ENCODE measurements at places on chromosomes 11 and 22.
A peak's percentile ranks its signal among the peaks of the same experiment; 100 is the strongest.

DNA sequence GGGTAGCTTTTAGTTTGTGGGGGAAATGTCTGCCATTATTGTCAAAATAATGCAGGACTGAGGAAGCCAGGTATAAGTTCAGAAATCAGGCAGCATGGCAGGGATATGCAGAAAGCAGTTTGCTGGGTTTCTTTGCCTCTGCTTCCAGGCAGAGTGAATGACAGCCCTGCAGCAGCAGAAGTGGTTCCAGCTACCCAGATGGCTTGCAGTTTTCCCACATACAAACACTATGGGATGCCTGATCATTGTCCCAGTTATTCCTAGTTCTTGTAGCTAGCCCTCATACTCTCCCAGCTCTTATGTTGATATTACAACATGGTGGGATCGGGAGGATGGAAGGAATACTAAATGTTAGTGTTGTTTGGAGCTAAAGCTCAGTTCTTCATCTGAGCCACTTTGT, 2.8 kb upstream of the DIXDC1 start:
- no peak for DNase-seq

GRCh38 chr11:36736103-36736502, 138.1 kb upstream of the RAG2 start:
- no peak for DNase-seq

GRCh38 chr11:11316651-11317230, 36.3 kb downstream of the CSNK2A3 start:
- no peak for DNase-seq

- DNase-seq, result peak; percentile 67
These were observed 20.4 kb upstream of the GNB1L start for GRCh38 chr22:19875061-19875530.

DNA sequence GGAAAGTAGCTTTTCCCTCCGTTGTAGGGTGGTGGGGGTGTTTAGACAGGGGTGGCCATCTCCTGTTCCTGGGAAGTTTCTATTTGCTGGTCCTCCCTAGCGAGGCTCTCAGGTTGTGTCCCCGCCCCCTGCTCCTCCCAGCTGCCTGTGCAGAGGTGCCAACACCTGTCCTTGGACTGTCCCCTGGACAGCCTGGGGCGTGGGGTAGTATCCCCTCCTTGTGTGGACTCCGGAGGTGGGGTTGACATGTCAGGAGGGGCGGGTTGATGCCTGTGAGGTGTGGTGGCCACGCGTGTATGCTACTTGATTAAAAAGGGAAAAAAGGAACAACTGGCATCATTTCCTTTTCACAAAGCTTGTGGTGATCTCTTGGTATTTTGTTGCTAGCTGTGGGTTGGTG, 14.3 kb upstream of the RANBP1 start:
- DNase-seq, result peak; percentile 75

DNA sequence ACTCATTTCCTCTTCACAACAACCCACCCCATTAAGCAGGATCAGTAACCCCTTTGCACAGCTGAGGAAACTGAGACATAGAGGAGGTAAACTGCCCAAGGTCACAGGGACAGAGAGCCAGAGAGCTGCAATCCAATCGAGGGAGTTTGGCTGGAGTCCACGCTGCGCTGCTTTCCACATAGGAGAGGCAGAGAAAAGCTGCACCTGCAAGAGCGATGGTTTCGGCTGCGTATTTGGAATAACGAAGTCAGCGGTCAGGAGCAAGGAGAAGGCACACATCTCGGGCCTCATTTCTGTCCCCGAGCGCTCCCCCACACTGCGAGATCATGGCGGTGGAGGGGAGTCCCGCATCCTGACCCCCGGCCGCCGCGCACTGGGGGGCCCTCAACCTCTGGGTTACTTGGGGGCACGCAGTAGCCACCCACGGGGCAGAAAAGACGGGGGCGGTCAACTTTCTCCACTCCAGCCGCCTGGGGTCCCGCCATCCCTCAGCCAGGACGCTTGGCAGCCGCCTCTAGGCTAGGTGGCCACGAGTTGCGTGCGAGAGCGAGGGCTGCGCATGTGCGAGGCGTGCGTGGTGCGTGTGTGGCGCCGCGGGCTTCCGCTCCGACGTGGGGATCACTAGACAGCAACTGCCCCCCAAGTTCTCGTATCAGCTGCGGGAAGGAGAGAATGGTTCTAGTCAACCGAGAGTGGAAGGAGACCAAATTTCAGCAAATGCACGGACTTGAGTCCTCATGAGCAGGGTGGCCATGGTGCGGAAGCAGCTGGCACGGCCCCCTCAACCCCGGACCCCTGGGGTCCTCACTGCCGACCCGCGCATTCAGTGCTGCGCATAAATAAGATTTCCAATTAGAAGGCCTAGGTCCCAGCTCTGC, 42.3 kb upstream of the CLDN5 start:
- DNase-seq, result no peak

DNA sequence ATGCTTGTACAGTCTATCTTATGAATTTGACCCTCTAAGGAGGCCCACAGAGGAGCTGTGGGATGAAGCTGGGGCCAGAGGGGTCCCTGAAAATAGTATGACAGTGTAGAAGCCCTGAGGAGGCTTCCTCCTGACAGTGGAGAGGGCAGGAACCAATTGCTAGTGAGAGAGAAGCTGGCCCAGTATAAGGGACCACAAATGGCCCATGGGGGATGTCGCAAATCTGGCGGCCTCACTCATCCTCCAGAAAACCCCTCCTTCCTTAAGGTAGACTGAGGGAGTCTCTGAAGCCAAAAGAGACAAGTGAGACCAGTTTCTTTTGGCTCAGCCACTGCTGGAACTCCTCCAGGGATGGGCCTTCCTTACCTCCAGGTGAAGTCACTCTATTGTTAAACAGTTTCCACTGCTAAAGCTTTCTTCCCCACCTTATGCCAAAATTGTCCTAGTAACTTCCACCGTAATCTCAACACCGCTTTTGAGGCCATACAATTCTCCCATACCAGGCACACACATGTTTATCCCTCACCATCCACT, 17.8 kb upstream of the CASTOR1 start:
- DNase-seq, result no peak

DNA sequence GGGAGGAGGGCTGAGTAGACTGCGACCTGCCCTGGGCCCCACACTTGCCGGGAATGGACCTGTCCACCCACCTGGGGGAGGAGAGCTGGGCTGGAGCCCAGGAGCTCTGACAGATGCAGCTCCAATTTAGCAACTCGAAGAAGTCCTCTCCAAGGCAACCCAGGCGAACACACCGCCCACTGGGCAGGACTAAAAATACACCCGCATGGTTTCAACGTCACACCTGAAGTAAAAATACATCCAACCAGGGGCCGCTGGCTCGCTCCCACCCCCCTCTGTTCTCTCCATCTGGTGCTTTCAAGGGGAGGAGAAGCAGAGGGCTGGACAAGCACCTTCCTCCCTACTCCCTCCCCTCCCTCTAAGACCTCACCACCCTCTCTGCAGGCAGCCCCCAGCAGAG, 119.9 kb downstream of the FEZ1 start:
- DNase-seq, result peak; percentile 88

DNA sequence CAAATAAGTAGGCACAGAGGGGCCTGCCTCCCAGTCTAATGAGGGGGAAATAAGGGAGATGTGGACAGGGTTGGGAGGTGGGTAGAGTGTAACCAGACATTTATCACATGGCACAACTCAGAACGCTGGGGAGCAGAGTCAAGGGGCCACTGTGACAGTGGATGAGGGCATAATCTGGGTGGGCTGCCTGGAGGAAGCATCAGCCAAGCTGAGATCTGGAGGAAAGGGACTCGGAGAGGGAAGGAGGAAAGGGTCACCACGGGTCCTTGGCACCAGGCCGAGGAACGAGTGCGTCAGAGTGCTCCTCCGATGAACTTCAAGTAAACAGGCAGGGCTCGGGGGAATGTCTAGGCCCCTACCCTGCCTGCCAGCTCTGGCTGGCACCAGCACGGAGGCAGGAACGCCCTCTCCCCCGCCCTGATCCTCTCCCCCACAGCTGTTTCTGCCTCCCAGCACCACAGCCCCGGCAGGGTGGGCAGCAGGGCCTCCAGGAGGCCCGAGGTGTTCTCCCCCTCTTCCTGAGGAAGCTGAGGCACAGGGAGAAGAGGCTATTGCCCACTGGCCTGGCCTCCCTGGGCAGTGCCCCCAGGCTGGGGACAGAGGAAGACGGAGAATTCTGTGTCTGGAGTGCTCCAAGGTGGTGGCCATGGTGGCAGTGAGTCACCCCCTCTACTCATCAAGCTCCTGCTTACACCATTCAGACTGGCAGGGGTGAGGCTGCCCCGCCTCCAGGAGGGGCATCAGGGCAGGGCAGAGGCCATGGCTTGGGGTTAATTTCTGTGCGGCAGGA, 4.2 kb downstream of the ALDH3B1 start:
- peak; percentile 87 for DNase-seq

DNA sequence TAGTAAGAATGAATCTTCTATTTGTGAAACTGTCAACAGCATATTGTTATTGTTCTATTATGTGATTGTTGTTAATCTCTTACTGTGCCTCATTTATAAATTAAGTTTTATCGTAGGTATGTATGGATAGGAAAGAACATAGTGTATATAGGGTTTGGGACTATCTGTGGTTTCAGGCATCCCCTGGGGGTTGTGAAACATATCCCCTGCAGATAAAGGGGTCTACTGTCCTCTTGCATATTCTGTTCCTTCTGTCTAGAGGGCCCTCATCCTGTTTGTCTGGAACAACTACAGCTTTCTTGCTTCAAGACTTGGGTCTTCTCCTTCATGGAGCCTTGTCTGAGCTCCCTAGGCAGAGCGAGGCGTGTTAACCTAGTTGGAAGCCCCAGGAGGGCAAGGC, 159.6 kb downstream of the KIRREL3 start:
- DNase-seq, result no peak

DNA sequence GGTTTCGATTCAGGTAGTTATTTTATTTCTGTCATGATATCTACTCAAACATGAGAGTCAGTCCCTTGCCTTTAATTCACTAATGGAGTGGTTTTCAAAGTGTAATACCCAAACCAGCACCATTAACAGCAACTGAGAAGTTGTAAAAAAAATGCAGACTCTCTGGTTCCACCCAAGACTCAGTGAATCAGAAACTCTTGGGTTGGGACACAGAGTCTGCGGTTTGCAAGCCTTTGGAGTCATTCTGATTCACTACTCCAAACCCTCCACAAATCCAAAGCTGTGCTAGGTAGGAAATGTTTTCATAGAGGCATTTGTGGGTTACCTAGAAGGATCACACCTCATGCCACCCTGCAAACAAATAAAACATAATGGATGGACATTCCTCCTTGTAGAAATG, 340.1 kb downstream of the NTM start:
- DNase-seq, result no peak

- DNase-seq, result no peak
These were observed at the start of gene GAB2 for GRCh38 chr11:78417175-78417887. Gene GAB2, minus strand, starts transcription at chr11:78417820. Its CDS starts 100 bp downstream, at chr11:78417720.

DNA sequence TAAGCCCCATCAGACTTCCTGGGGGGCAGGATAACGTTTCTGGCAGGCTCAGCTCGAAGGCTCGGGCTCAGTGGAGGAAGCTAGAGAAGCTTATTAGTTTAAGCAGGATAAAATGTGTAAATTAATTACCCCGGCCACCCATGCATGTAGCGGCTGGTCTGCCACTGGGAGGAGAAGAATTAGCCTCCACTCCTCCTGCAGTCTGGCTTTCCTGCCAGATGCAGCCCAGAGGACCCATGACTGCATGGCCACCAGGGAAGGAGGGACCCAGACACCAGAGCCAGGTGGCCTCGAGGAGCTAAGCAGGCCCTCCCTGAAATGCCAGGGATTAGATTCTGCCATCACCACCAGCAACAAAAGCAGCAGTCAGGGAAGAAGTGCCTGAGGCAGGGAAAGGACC, 32.3 kb downstream of the TRIM29 start:
- DNase-seq, result peak; percentile 11

DNA sequence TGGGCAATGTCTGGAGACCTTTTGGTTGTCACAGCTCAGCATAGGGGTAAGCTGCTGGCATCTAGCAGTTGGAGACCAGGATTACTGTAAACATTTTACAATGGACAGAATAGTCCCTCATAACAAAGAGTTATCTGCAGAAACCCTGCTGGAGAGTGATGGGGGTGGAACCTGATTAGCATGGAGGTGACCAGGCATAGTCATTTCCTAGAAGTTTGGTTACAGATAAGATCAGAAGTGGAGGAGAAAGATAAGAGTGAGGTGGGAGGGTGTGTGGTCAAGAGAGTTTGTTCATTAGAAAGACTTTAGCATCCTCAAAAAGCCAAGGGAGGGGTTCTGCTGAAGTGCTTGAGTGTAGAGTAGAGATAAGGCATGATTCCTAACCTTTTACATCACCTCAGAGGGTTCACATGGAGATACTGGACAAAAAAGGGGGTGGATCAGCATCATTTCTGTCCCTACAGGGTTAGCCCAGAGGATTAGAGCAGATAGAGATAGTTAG, 38.8 kb downstream of the PRDM11 start:
- no peak for DNase-seq

- DNase-seq, result no peak
These were observed 110.2 kb downstream of the ST3GAL4 start for GRCh38 chr11:126465573-126466188.

DNA sequence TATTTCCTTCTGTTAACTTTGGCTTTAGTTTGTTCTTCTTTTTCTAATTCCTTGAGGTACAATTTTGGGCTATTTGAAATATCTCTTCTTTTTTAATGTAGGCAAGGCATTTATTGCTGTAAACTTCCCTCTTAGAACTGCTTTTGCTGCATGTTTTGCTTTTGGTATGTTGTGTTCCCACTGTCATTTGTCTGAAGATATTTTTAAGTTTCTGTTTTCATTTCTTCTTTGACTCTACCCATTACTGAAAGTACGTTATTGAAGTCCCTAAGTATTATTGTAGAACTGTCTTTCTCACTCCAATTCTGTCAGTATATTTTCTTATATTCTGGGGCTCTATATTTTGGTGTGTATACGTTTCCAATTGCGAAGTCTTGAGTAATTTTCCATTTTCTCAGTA, 77.9 kb downstream of the KCNQ1OT1 start:
- no peak for DNase-seq

GRCh38 chr11:66386171-66387069, 14.9 kb upstream of the SLC29A2 start:
- peak; percentile 54 for DNase-seq

DNA sequence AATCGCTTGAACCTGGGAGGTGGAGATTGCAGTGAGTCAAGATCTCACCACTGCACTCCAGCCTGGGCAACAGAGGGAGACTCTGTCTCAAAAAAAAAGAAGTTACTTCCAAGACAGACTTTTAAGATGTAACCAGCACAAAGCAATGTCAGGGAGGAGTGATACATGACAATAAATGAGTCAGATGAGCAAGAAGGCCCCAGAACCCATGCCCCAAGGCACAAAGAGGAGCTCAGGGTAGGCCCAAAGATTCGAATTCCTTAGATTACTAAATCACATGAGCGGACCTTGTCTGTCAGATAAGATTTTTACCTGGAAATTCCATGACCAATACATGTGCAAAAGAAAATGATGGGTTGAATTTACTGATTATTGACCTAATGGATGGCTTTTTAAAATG, 10.5 kb upstream of the JHY start:
- no peak for DNase-seq

DNA sequence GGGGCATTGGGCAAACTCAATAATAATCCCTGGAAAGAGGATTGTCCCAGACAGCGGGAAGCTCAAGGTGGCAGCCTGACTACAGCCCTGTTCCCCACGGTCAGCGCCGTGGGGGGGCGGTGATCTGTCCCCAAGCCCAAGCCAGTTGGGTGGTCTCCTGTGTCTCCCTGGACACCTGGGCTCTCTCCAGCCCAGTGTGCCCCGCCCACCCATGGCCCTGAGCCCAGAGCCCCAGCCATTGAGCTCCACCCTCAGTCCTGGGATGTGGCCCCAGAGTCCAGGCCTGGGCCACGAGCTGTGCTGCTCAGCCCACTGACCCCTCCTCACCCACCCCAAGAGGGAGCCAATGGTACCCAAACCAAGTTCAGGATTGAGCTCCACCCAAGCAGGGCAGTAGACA, 27.9 kb upstream of the PDE2A start:
- DNase-seq, result no peak

All from left lung (tissue), 14 donors.